Hippocampal formation (tissue), 2 donors: ENCODE measurements at places on chromosomes 12 and 14.

- no peak for DNase-seq
These were observed 105.8 kb downstream of the MNAT1 start for GRCh38 chr14:60840313-60840712.

GRCh38 chr14:25820368-25820767 lies 770.4 kb upstream of the STXBP6 start:
- DNase-seq: no peak

GRCh38 chr12:22709292-22709691 lies 84.3 kb downstream of the ETNK1 start:
- DNase-seq: no peak

DNA sequence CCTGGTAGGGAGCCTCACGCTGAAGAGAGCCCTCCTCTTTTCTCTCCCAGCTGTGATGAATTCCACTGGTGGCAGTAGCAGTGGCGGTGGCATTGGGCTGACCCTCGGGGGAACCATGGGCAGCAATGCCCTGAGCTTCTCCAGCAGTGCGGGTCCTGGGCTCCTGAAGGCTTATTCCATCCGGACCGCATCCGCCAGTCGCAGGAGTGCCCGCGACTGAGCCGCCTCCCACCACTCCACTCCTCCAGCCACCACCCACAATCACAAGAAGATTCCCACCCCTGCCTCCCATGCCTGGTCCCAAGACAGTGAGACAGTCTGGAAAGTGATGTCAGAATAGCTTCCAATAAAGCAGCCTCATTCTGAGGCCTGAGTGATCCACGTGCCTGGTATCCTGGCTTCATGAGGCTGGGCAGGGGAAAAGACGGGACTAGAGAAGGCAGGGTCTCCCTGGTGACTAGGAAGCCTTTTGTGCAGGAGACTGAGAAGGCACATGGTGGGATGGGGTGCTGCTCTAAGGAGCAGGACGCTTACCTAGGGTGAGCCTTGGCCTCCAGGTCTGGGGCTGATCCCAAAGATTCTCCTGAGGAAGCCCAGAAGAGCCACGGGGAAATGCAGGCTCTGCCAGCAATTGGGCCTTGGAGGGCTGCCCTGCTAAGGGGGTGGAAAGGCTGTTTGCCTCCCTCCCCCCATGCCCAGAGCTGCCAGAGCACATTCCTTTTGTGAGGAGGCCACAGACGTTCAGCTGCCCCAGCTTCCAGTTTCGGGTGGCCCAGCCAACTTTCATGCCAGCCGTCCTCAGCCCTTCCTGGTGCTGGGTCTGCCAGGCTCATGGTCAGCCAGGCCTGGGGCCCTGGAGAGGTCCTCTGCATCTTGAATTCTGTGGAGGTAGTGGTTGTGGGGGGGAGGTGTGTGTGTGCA lies 15.8 kb downstream of the KRT7 start:
- no peak for DNase-seq

GRCh38 chr12:6444704-6445688 lies at the start of gene CD27:
CD27 (plus strand) TSS chr12:6444955; CDS start chr12:6445096, 141 bp downstream.
- DNase-seq: no peak

- no peak for DNase-seq
These were observed 94.2 kb downstream of the PLEKHA5 start for GRCh38 chr12:19223695-19224094.

DNA sequence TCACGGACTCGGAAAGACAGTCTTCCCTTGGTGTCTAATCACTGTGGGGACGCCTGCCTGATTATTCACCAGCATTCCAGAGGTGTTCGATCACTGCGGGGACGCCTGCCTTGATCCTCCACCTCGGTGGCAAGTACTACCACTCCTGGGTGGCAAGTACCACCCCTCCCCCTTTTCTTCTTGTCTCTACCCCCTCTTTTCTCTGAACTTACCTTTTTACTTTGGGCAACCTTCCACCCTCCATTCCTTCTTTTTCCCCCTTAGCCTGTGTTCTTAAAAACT lies 12.0 kb upstream of the LGMN start:
- DNase-seq: no peak

- no peak for DNase-seq
These were observed 1225.6 kb downstream of the VRK1 start for GRCh38 chr14:98022541-98023520.

- no peak for DNase-seq
These were observed 65.9 kb downstream of the DDX51 start for GRCh38 chr12:132078190-132078589.
